Mesendoderm (in vitro differentiated cells): ENCODE measurements at places on chromosomes 4 and X.

DNA sequence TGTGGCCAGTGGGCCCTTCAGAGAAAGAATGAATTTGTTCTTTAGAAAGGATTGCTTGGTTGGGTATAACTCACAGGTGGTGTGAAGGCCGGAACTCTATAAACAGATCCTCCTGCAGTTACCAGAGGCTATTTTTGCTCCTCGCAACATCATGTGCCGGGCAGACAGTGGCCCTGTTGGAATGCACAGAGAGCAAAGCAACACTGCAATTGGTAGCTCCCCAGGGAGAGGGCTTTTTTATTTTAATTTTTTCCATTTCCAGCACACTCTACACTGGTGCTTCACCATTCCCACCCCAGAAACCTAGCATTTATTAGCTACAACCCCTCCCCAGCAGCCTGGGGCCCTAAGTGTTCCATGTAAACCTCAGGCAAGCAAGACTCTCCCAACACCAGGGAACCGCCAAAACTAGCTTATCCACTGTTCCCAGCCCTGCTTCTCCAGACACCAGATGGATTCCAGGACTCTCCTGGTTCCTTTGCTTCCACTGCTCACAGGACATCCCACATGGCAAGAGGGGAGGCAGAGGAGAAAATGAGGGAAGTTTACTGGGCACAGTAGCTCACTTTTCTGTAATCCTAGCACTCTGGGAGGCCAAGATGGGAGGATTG lies 75.1 kb upstream of the TMEM164 start:
- H3K4me3 ChIP-seq, result no peak overlapping the region
- no peak overlapping the region for H3K27ac ChIP-seq
- H3K27me3 ChIP-seq, result no peaks in the 10 kb centered on the region
- H3K4me1 ChIP-seq, result no peaks in the 10 kb centered on the region
- DNase-seq, result no peak

GRCh38 chr4:140612357-140612756 lies 43.6 kb upstream of the UCP1 start:
- no peak for DNase-seq
- no peaks in the 10 kb centered on the region for H3K4me1 ChIP-seq
- no peaks in the 10 kb centered on the region for H3K27me3 ChIP-seq
- H3K36me3 ChIP-seq, result no peaks in the 10 kb centered on the region

- no peak overlapping the region for H3K27ac ChIP-seq
- H3K4me3 ChIP-seq, result no peak overlapping the region
- H3K4me1 ChIP-seq, result no peaks in the 10 kb centered on the region
- peak; percentile 43 for DNase-seq
- no peaks in the 10 kb centered on the region for H3K27me3 ChIP-seq
Observed at GRCh38 chr4:152039023-152039481, 278.2 kb upstream of the GATB start.

DNA sequence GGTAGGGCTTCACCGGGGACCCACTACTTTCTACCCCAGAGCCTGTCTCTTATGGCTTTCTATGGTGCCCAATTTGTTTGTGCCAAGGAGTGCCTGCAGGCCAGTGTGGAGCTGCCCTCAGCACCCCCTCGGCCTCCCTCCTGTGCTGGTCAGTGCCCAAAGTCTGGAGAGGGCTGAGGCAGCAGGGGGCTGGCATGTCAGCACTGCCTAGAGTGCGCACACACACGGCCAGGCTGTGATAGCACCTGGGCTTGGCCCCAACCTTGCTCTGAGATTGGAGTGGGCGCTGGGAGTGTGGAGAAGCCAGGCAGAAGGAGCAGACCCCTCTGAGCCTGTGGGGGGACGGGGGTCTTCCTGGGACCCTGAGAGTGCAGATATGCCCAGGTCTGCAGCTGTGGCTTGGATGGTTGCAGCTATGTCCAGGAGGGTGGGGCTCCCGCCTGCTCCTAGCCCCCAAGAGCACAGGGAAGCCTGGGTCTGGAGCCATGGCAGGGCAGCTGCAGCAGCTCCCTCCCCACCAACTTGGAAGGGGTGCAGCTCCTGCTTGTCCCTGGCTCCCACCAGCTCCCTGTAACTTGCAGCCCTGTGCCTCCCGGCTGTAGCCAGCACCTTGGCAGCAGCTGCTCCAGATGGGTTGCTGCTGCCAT lies 46.3 kb downstream of the GAGE1 start:
- no peak overlapping the region for H3K27ac ChIP-seq
- no peaks in the 10 kb centered on the region for H3K4me1 ChIP-seq
- no peaks in the 10 kb centered on the region for H3K36me3 ChIP-seq
- no peak for DNase-seq

GRCh38 chrX:149807747-149808458 lies 26.2 kb downstream of the MAGEA9 start:
- H3K36me3 ChIP-seq, result no peaks in the 10 kb centered on the region
- DNase-seq, result no peak
- H3K27me3 ChIP-seq, result no peaks in the 10 kb centered on the region
- H3K4me1 ChIP-seq, result no peaks in the 10 kb centered on the region
- no peak overlapping the region for H3K4me3 ChIP-seq
- H3K27ac ChIP-seq, result no peak overlapping the region

DNA sequence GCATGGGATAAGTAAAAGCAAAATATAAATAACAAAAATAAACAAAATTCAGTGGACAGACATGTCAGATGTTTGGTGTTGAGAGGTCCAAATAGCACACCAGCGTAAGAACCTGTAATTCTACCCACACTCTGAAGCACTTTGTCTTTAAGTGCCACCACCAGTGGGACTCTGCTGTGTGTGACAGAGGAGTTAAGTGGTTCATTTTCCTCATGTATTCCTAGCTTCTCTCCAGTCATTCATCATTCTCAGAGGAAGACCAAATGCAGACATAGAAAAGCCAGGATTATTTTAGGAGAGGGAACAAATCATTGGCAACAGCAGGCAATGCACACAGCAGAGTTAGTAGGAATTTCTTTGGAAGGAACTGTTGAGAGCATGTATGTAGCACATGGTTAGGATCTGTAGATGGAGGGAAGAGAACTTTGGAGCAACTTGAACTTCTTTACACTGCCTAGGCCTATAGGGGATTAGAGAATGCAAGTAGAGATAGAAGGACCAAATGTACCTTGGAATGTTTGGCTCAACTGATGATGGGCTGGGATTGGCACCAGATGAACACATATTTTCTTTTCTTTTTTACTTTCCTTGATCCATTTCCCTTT lies 43.0 kb upstream of the ARHGAP24 start:
- H3K4me1 ChIP-seq, result no peaks in the 10 kb centered on the region
- no peak overlapping the region for H3K4me3 ChIP-seq
- no peak overlapping the region for H3K27ac ChIP-seq
- H3K36me3 ChIP-seq, result no peaks in the 10 kb centered on the region

DNA sequence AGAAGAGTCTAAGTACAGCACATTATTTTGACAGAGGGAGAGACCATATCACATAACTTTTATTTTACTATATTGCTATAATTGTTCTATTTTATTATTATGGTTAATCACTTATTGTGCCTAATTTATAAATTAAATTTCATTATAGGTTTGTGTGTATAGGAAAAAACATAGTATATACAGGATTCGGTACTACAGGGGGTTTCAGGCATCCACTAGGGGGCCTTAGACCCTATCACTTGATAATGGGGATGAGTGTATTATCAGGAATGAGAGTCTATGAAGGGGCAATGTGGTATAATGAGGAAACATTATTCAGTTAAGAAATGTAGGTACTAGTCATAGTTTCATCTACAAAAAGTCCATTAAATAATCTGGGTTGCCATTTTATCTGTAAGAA lies 833.1 kb downstream of the C4orf33 start:
- no peak overlapping the region for H3K4me3 ChIP-seq
- no peaks in the 10 kb centered on the region for H3K4me1 ChIP-seq
- DNase-seq, result peak; percentile 29
- no peak overlapping the region for H3K27ac ChIP-seq

GRCh38 chr4:142354794-142355420 lies 491.2 kb downstream of the INPP4B start:
- no peaks in the 10 kb centered on the region for H3K36me3 ChIP-seq
- no peaks in the 10 kb centered on the region for H3K27me3 ChIP-seq
- no peak overlapping the region for H3K27ac ChIP-seq
- H3K4me3 ChIP-seq, result no peak overlapping the region
- DNase-seq, result no peak

GRCh38 chrX:22577181-22577580 lies 304.5 kb downstream of the CBLL2 start:
- DNase-seq, result no peak
- no peaks in the 10 kb centered on the region for H3K36me3 ChIP-seq
- no peak overlapping the region for H3K27ac ChIP-seq
- H3K27me3 ChIP-seq, result no peaks in the 10 kb centered on the region

GRCh38 chrX:49040376-49040955 lies 2.7 kb downstream of the TFE3 start:
- no peak for DNase-seq
- H3K4me1 ChIP-seq, result peaks cover 4% of the 10 kb centered on the region
- H3K36me3 ChIP-seq, result peaks cover 3% of the 10 kb centered on the region
- no peaks in the 10 kb centered on the region for H3K27me3 ChIP-seq

DNA sequence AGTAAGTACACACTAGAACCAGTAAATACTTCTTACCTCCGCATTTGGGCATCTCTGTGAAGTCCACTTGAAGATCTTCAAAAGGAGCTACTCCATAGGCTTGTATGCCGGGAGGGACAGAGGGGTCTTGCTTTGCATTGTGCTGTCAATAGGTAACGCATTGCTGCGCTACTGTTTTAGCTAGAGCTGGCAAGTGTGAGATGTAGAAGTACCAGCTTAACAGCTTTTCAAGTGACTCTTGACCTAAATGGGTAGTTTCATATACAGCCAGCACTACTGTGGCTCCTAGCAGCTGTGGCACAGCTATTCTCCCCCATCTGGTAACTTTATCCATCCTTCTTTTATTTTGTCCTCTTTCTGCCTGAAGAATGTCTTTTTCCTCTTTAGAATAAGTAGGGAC lies 205.3 kb upstream of the KLF8 start:
- no peaks in the 10 kb centered on the region for H3K4me1 ChIP-seq
- no peak for DNase-seq
- H3K4me3 ChIP-seq, result no peak overlapping the region
- H3K36me3 ChIP-seq, result no peaks in the 10 kb centered on the region

DNA sequence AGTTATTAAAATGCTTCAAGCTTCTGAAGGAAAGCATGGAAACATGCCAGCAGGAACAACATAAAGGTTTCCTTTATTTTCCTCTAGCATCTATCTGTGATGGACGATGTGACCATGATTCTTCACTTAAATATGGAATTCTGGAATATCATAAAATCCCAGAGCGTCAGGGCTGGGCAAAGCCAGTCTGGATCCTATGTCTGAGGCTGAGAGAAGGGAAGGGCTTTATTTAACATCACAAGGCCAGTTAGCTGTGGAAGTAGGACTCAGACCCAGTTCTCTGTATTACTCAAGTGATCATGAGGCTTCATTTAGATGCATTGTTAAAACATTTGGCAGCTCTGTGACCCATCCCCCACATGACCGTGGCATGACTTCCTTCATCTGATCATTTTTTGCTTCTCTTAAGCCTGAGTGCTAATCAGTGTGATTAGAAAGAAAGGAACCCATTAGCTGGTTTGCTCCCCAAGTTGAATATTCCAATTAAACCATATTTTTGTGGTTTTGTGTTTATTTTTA lies 40.9 kb upstream of the EOLA2 start:
- no peaks in the 10 kb centered on the region for H3K36me3 ChIP-seq
- H3K27me3 ChIP-seq, result no peaks in the 10 kb centered on the region
- H3K4me1 ChIP-seq, result peaks cover 3% of the 10 kb centered on the region
- H3K27ac ChIP-seq, result no peak overlapping the region

DNA sequence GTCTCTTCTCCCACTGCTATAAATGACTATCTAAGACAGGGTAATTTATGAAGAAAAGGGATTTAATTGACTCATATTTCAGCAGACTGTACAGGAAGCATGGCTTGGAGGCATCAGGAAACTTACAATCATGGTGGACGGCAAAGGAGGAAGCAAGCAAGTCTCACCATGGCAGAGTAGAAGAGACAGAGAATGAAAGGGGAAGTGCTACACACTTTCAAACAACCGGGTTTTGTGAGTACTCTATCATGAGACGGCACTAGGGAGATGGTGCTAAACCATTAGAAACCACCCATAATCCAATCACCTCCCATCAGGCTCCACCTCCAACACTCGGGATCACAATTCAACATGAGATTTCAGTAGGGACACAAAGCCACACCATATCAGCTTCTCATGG lies 11.1 kb downstream of the UBE2NL start:
- no peak overlapping the region for H3K4me3 ChIP-seq
- no peak for DNase-seq
- H3K27ac ChIP-seq, result no peak overlapping the region
- H3K27me3 ChIP-seq, result no peaks in the 10 kb centered on the region
- no peaks in the 10 kb centered on the region for H3K4me1 ChIP-seq

- no peak overlapping the region for H3K4me3 ChIP-seq
- H3K4me1 ChIP-seq, result no peaks in the 10 kb centered on the region
- DNase-seq, result no peak
- no peak overlapping the region for H3K27ac ChIP-seq
Observed at GRCh38 chr4:158131027-158131426, 41.8 kb downstream of the GASK1B start.

DNA sequence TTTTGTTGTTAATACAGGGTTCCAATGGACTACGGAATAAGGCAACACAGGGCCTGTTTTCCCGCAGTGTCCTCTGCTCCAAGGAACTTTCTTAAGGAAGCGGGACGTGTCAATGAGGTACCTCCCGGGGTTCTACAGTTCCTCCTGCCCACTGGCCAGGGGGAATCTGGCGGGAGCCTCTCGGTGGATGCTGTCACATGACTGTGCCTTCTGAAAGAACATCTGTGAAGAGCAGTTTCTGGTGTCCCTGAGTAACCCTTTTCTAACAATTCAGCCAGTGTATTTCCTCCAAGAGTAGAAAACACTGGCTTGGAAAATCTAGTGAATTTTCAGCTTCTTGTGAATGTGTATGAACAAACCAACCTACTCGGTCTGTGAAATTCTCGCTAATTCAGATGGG lies 32.7 kb downstream of the MFAP3L start:
- no peaks in the 10 kb centered on the region for H3K27me3 ChIP-seq
- H3K4me3 ChIP-seq, result no peak overlapping the region
- no peak for DNase-seq

- H3K27ac ChIP-seq, result no peak overlapping the region
- H3K27me3 ChIP-seq, result no peaks in the 10 kb centered on the region
- no peaks in the 10 kb centered on the region for H3K4me1 ChIP-seq
- H3K4me3 ChIP-seq, result peak overlapping the region; percentile 85
- H3K36me3 ChIP-seq, result no peaks in the 10 kb centered on the region
- no peak for DNase-seq
Observed at GRCh38 chrX:48003367-48003757, 427 bp downstream of the ZNF182 start.

- H3K27ac ChIP-seq, result no peak overlapping the region
- H3K4me1 ChIP-seq, result no peaks in the 10 kb centered on the region
- no peak overlapping the region for H3K4me3 ChIP-seq
- no peak for DNase-seq
- no peaks in the 10 kb centered on the region for H3K36me3 ChIP-seq
- H3K27me3 ChIP-seq, result no peaks in the 10 kb centered on the region
Observed at GRCh38 chr4:88225232-88226105, 58.9 kb downstream of the PPM1K start.

DNA sequence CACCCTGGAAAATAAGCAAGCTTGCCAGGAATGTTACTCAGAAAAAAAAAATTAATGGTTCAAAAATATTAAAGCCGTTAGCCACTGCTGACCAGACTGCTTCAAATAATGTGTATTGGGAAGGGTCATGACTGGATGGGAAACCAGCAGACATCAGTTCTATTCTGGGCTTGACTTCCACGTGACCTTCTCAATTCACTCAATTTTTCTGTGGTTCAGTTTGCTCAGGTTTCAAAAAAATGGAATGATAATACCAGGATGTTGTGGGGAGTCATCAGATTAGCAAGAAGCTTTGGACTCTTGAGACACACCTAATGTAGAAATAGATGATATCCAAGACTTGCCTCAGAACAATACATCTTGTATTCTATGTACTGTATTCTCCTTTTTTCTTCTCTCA lies 541.9 kb upstream of the BOD1L1 start:
- no peaks in the 10 kb centered on the region for H3K36me3 ChIP-seq
- H3K27ac ChIP-seq, result no peak overlapping the region
- no peaks in the 10 kb centered on the region for H3K27me3 ChIP-seq
- H3K4me1 ChIP-seq, result peaks cover 4% of the 10 kb centered on the region
